ENCODE measurements at places on chromosomes 13 and 19.

DNA sequence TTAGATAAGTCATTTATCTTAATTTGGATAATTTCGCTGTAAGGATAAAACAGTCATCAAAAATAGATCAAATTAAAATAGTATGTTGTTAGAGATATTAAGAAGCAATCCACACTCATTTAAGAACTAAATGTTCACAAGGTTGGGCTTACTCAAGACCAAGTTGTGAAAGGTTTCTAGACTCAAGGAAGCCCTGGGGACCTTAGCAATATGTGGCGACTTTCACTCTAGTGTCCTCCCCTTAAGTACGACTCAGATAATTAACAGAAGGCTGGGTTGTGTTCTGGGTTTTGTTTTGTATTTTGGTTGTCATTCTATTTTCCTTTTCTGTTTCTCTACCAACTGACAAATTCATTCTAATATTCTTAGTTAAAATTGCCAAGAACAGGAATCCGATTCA is 1008.0 kb downstream of the PCDH9 start:
- no peak for DNase-seq

DNA sequence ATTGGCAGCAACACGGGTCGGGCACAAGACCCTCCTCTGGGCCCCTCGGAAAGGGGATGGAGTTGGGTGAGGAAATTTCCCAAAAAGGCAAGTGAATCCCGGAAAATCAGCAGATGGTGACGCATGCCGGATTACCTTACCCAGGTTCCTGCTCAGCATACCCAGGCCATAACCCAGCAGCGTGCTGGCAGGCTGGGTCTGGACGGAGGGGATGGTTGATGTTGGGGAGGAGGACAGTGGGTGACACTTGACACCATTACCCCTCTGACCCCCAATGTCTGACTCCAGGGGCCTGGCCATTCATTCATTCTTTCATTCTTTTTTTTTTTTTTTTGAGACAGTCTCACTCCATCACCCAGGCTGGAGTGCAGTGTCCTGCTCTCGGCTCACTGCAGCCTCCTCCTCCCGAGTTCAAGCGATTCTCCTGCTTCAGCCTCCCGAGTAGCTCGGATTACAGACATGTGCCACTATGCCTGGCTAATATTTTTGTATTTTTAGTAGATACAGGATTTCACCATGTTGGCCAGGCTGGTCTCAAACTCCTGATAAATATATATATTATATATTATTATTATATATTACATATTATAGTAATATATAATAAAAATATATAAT is 799 bp downstream of the PVR start:
- DNase-seq, result no peak

DNA sequence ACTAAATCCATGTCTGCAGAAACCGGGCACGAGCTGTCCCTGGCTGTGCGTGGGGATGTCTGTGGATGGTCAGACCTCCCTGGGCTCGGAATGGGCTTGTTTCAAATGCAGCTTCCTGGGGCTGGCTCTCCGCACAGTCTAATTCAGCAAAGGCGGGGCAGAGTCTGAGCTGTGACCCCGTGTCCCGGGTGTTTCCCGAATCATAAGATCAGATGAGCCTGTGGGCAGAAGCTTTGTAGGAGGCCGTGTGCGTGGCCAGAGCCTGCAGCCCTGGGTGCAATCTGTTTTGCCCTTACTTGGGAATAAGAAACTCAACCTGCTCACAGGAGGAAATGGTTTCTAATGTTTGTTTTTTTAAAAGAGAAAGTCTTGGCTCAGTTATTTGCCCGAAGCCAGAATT is 13.9 kb upstream of the GNA11 start:
- DNase-seq, result no peak

- DNase-seq, result no peak
Measured at GRCh38 chr19:11574689-11575088, 2.8 kb downstream of the ACP5 start.

DNA sequence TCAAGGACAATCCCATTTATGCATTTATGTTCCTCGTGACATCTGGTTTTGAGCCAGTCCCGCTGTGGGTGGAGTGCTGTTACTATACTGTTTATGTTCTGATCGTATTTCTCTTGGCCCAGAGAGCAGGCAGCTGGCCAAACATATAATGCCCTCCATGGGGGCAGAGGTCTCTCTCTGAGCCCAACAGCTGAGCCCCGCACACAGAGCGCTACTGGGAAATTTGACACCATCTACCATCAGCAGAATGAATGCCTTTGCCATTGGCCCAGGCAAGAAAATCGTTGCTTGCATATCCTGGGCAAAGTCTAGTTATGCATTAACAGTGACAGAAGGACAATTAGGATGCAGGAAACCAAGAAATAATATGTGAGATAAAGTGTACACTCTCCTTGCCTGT is 126.8 kb upstream of the CACNA1A start:
- no peak for DNase-seq

DNA sequence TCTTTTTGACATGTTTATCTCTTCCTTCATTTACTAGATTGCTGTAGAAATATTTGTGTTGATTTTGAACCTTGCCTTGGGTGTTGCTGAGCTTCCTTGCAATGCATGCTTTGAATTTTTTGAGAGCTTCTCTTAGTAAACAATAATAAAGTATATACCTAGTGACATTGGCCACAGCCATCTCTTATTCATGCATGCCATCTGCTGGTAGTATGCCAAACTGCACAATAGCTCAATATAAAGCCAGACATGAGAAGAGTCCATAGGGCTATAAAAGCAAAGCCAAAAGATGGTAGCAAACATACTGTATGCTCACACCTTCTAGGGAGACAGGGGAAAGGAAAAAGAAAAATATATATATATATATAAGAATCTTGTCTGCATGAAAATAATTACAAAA is 18.9 kb upstream of the ZSCAN5A start:
- DNase-seq, result no peak

- DNase-seq, result no peak
Measured at GRCh38 chr13:44191103-44191502, 182.5 kb upstream of the SERP2 start.

DNA sequence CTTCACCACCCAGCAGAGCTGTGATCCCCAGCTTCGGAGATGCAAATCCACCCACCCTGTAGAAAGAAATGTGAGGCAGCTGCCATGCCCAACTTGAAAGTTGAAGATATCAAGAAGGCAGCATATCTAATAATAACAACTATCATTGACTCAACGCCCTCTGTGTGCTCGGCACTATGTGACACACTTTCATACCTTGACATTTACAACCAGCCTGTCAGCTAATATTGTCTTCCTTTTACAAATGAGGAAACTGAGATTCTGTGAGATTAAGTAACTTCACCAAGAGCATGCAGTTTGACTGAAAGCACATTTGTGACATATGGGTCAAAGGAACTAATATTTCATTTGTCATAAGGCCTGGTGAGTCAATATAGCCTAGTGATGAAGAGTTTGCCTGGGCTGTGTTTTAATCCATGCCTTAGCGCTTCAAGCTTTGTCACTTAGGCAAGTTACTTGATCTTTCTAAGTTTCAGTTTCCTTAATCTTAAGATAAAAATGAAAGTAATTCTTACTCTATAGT is 137.0 kb downstream of the FLT1 start:
- DNase-seq, result no peak

- no peak for DNase-seq
Measured at GRCh38 chr13:37127691-37128241, 22.3 kb upstream of the CSNK1A1L start.

- no peak for DNase-seq
Measured at GRCh38 chr19:10295847-10296591, 6.3 kb downstream of the ICAM5 start.

DNA sequence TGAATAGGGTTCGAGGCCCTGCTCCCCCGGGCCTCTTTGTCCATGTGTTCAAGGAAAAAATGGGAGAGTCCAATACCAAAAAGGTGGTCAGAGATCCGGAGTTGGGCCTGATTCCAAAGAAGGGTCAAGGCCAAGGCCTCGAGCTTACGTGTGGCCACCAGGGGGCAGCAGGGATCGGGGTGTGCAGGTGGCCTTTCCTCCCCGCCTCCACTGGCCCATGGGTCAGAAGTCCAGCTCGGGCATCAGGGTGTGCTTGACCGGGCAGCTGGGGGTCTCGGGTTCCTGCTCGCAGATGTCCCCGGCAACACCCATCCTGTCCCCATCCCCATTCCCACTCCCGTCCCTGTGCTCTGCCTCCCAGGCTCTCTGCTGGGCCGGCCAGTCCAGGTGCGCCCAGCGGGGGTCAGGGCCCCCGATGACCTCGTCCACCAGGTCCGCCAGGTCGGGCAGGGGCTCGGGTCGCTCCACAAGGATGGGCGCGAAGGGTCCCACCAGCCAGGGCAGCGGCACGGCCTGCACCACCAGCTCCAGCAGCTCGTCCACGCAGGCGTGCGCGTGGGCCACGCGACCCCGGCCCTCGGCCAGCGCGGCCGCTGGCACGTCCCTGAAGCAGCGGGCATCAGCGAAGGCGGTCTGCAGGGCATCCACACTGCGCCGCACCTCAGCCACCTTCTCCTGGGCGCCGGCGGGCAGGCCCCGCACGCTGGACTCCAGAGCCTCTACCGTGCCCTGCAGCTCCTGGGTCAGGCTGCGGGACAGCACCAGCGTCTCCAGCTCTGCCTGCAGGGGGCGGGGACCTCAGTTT is 5.2 kb upstream of the PLIN4 start:
- peak; percentile 12 for DNase-seq

GRCh38 chr19:21569494-21569865 is 64.1 kb downstream of the ZNF429 start:
- no peak for DNase-seq

- no peak for DNase-seq
Measured at GRCh38 chr13:107838588-107839161, 376.7 kb downstream of the LIG4 start.

DNA sequence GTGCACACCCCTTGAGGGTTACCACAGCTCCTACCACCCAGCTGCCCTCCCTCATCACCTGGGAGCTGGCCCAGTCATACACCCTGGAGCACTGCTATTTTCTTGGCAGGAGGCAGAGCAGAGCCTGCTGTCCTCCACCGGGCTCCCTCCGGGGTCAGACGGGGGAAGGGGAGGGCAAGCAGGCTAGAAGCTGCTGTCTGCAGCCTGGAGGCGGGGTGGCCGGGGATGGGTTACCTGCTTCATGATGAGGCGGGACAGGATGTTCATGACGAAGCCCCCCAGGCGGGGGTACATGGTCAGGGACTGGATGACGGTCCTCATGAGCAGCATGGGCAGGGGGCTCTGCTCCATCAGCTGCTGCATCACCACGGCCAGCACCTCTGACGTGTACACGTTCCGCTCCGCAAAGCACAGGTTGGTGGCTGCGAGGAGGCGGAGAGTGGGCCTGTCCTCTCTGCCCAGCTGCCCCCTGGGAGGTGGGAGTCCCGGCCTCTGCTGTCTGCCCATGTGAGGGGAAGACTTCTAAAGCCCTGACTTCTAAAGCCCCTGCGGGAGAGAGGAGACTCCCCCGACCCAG is 2.7 kb upstream of the RSPH6A start:
- no peak for DNase-seq

DNA sequence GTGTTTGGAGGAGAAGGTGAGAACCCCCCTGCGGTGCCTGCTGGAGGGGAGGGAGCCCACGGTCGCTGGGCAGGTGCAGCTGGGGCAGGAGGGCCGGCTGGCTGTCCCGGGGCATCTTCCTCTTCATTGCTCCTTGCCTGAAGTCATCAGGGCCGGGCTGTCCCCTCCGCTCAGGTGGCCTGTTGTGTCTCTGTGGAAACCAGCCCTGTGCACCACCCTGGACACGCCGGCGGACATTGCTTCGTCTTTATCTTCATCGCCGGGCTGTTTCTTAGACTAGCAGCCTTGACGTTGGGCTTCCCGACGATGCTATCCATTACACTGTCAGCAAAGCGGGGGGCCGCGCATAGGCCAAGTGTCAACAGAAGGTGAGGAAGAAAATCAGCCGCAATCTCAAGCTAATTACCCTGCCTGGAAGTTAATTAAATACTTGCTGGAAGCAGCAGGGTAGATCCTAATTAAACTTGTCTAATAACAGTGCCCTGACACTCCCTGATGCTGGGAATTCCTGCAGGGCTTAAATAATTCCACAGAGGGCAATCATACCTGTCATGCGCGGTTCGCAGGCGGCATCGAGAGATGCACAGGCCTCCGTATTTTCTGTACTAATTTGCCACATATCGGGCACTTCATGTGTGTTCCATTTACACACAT is 111.4 kb upstream of the SOX1 start:
- DNase-seq, result no peak

- no peak for DNase-seq
Measured at GRCh38 chr19:15072930-15073647, 8.9 kb upstream of the OR1I1 start.

GRCh38 chr13:24459234-24459633 is 53.3 kb downstream of the PARP4 start:
- DNase-seq, result no peak

DNA sequence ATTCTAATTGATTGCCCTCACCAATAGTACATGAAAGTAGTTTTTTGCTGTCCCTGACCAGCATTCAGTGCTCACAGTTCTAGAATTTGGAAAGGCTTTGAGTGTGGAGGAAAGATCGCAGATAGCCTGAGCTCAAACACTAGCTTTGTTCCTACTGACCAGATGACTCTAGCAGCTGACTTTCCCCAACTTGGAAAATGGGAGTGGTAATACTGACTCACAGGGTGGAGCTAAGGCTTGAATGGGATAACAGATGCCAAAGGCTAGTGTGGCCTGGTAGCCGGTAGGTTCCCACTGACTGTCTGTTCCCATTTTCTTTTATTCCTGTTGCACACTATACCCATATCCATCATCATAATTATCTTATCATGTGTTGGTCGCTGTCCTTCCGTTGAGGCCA is 3.7 kb downstream of the ZSCAN22 start:
- DNase-seq, result no peak

- DNase-seq, result no peak
Measured at GRCh38 chr13:103004661-103005345, 61.4 kb downstream of the SLC10A2 start.

Data from stimulated activated CD4-positive, alpha-beta T cell treated with anti-CD3 and anti-CD28 coated beads, TNF-alpha, amount 100 ng/mL, for 1 hour (primary cell).